HT1080 (cell line): ENCODE measurements at places on chromosomes 4 and X. TPM values are rescaled to one million over a fixed set of nuclear protein-coding genes. Genes with fewer than 3 reads are reported as not detected.

The IBSP gene
- total RNA-seq, result not detected in 2 replicates

The NSDHL gene
- 36.7 and 43.2 TPM in 2 replicates for total RNA-seq

The HTRA3 gene
- total RNA-seq, result 0.16 and 0.20 TPM in 2 replicates

The DNAAF6 gene
- total RNA-seq, result not detected in 2 replicates

The GAGE13 gene
- 9.9 TPM in 1 of 2 replicates, not detected in the other for total RNA-seq

The MCF2 gene
- total RNA-seq, result 0.26 and 0.43 TPM in 2 replicates

The FOXP3 gene
- total RNA-seq, result not detected in 2 replicates

The XKRX gene
- 0.13 TPM in 2 replicates for total RNA-seq

The G6PD gene
- total RNA-seq, result 51.6 and 63.7 TPM in 2 replicates

The CYTL1 gene
- total RNA-seq, result 1.5 and 2.2 TPM in 2 replicates

The GUCY1B1 gene
- total RNA-seq, result 5.3 and 7.6 TPM in 2 replicates

- no peak for DNase-seq
Measured at GRCh38 chr4:14237911-14238310, 610.4 kb upstream of the BOD1L1 start.

DNA sequence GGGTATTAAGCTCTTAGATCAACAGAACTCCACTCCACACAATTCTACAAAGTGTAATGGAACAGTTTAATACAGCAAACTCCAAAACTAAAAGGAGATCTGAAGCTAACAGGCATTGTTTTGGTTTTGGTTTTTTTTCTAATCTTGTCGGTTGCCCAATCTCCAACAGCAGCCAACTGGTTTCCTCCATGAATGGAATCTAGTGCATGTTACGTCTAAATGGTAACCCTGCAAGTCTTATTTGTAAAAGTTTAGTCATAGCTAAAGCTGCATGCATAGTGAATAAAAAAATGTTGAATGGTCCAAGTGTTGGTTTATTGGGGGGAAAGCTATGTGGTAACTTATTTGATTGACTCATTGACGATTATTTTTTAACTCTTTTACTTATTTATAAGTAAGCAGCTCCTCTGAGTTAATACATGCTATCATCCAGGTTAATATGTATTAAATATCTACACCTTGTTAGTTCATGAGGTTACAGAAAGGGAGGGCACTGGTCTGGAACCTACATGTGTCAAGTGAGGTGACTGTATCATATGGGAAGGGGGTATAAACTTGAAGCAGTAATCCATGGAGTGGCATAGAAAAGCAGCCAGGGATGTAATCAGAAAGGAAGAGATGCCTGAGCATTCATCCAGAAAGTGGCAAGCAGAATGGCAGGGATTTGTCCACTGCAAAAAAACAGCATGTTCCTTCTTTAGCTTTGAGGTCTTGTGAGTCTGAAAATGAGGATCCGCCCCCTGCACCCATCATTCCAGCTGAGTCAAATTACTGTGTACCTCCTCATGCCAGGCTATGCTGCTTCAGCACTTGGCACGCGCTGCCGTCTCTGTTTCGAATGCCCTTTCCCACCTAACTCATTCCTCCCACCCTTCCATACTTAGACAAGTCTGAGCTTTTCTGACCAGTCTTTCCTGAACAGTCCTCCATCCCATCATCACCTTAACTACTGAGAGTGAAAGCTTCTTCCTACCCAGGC is 81.7 kb downstream of the PDGFC start:
- DNase-seq, result no peak

- DNase-seq, result no peak
Measured at GRCh38 chrX:24276015-24276414, 37.9 kb downstream of the SUPT20HL2 start.

GRCh38 chr4:145723336-145723735 is 43.4 kb downstream of the C4orf51 start:
- DNase-seq, result no peak

DNA sequence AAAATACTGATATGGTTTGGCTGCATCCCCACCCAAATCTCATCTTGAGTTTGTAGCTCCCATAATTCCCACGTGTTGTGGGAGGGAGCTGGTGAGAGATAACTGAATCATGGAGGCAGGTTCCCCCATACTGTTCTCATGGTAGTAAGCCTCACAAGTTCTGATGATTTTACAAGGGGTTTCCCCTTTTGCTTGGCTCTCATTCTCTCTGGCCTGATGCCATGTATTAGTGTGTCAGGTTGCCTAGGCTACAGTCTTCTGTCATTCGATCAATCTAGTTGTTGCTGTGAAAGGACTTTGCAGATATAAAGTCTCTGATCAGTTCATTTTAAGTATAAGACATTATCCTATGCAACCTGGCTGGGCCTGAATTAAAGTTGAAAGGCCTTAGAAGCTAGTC is 209.3 kb upstream of the MAOA start:
- no peak for DNase-seq

DNA sequence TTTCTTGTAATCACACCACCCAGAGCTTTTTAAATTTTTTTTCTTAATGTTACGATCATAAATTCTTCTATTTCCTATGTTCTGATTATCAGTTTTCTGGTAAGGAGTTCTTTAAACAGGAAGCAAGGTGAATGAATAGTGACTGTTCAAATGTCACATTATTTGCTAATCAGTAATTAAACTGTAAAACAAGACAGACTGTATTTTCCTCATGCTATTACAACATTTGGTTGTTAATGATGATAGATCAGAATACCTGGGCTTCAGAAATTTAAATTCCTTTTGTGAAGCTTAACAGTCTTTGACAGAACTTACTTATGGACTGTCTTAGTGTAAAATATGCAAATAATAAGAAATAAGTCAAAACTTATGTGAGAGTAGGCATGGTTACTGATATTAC is 41.4 kb downstream of the CLCN3 start:
- DNase-seq, result no peak

GRCh38 chrX:154379569-154379951 is 465 bp downstream of the EMD start:
- DNase-seq, result no peak

DNA sequence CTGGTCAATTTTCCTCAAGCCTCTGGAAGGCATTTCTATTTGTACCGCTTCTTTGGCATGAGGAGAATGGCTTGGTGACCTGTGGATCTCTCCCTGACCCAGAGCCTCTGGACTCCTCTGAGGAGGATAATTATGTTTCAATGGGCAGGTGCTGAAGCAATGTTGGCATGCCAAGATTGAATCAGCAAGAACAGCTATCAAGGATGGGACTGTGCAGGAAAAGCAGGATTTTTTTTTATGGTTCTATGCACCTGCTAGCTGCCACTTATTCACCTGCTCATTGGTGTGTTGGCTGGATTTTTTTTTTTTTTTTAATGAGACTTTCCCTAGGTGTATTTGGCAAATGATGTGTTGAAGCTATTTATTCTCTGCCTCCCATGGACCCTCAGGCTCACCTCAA is 821.2 kb downstream of the RPA4 start:
- no peak for DNase-seq

DNA sequence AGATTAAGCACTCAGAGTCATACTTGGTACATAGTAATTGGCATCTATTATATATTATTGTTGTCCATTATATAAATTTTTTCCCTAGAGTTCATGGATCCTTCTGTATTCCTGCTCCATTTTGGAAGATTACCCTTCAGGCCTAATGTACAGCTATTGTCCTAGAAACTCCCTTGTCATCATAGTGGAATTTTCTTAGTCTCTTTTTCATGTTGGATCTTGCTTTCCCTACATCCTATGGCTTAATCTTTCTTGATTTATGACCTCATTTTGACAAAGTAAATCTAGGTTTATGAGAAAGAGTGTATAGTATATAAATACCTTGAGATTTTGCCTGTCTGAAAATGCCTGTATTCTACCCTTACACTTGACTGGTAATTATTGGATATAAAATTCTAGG is 22.1 kb downstream of the ARMCX4 start:
- no peak for DNase-seq

GRCh38 chrX:133813971-133814370 is 171.4 kb downstream of the GPC3 start:
- DNase-seq, result peak; percentile 0

GRCh38 chr4:82954212-82954611 is 53.7 kb downstream of the THAP9 start:
- no peak for DNase-seq

GRCh38 chrX:2410279-2411020 is 90.3 kb downstream of the DHRSX start:
- DNase-seq, result no peak

GRCh38 chrX:6968231-6968630 is 179.3 kb upstream of the STS start:
- DNase-seq, result peak; percentile 1

- no peak for DNase-seq
Measured at GRCh38 chr4:11702886-11703557, 274.3 kb upstream of the HS3ST1 start.

- DNase-seq, result no peak
Measured at GRCh38 chrX:150366951-150367545, 3.9 kb downstream of the MAMLD1 start.

GRCh38 chrX:140132937-140133336 is 167.6 kb upstream of the CXorf66 start:
- no peak for DNase-seq
